BJ (cell line): ENCODE measurements at places on chromosomes 13 and 19. TPM values are rescaled to one million over a fixed set of nuclear protein-coding genes. Genes with fewer than 3 reads are reported as not detected.

- no peak for DNase-seq
These were observed 6.0 kb downstream of the SIGLEC11 start for GRCh38 chr19:49954933-49955332.

DNA sequence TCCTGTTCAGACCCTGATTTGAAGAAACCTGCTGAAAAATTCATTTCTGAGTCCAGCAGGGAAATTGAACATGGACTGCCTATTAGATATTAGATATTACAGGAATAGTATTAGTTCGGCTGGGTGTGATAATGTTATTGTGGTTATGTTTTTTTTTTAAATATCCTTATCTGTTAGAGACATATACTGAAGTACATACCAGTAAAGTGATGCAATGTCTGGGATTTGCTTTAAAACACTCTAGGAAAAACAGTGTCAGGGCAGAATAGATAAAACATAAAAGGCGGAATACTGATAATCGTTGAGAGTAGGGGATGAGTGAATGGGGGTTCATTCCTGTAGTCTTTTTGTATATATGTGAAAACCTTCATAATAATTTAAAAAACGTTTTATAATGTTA, 28.7 kb upstream of the AMER2 start:
- no peak for DNase-seq

DNA sequence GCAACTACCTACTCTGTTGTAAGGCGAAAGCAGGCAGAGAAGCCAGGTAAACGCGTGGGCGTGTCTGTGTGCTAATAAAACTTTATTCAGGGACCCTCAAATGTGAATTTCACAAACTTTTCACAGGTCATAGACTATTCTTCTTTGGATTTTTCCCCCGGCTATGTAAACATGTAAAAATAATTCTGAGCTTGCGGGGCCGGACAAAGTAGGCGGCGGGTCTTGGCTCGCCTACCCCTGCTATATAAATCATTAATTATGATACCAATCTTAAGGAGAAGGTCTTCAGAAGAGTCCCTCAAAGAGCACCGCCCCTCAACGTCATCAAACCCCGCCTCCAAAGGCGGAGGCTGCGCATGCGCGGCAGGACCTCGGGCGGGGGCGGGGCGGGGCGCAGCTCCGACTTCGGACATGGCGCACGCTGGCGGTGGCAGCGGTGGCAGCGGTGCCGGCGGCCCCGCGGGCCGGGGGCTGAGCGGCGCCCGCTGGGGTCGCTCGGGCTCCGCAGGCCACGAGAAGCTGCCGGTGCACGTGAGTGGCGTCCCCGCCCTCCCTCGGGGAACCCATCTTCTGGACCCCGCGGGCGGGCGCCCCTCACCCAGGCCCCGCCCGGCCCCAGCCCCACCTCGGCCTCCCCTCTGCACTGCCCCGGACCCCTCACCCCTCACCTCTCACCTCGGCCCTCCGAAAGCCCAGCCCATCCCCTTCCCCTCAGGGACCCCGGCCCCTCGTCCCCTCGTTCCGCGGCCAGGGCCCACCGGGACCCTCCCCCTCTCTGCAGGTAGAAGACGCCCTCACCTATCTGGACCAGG, at the start of gene SIN3B:
Gene SIN3B (plus strand): TSS at position 389 of the 812 bp plus-strand sequence. CDS start 23 bp downstream, at position 412.
- peak; percentile 42 for DNase-seq

DNA sequence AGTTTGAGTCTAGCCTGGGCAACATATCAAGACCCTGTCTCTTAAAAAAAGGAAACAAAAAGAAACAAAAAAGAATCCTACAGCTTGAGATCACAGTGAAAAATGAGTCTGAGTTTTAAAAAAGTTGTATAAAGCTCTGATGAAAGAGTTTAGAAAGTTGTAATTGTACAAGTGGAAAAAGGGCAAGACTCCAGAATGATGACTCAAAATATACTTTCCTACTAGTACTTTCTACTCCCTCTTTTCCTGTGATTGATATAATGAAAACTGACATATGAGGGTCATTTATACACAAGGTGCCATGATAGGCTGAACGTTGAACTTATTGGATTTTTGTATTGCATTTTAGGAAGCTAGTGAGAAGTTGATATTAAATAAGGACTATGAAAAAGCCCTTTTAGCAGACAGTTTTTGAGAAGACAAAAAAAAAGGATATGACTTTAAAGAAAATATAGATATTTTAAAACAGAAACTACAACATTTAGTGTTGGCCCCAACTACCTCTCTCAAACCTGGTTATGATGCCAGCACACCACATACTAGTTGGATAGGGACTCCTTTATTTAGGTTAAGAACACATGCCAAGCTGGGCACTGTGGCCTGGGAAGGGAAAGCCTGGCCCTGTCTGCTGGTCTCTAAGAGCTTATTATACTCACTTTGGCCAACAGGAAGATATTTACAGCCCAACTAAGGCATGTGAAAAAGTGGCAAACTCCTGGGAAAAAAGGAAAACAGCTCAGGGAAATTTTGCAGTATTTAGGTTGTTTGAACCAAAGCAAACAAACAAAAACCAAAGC, 116.6 kb downstream of the KL start:
- no peak for DNase-seq

The UPK1A gene
- polyA plus RNA-seq = 0.17 and 0.39 TPM in 2 replicates

The HPN gene
- not detected in 2 replicates for polyA plus RNA-seq
